WERI-Rb-1 (cell line): ENCODE measurements at places on chromosomes 4 and X.

DNA sequence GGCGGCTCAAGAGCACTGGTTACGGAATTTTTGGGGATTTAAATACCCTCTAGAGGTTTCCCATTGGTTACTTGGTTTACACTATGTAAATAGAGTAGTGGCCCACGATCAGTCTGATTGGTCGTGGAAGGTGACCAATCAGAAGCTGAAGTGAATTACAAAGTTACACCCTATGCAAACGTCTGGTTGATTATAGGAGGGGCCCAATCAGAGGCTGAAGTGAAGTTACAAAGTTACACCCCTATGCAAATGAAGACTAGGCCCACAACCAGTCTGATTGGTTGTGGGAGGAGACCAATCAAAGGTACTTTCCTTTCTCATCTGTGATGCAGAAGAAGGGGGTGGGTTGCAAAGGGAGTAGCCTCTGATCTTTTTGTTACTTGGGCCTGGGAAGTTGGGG is 45.1 kb upstream of the HSD17B10 start:
- DNase-seq: no peak

- DNase-seq: no peak
These were observed 74.4 kb downstream of the SLC9B1 start for GRCh38 chr4:102945066-102945465.

GRCh38 chr4:94504545-94504944 is 52.8 kb downstream of the PDLIM5 start:
- DNase-seq: no peak

DNA sequence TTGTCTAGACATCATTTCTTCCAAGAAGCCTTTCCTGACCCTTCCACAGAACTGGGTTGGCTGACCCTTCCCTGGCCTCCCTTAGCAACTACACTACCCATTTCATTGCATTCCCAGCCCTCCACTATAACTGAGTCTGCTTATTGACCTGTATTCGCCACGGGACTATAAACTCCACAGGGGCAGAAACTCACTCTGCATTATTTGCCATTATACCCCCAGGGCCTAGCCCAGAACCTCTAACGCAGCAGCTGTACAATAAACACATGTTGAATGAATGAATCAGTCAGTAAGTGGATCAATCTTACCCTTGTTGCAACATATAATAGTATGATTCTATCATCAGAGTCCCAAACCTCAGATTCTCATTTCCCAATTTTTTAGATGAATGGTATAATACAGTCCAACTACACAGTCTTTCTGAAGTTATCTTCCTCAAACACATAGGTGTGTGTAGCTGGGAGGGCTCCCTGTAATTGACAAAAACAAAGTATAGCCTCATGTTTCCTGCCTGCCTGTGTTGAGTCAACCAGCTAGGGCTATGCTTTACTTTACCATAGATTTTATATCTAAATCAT is 209.3 kb downstream of the CHIC2 start:
- no peak for DNase-seq

- DNase-seq: no peak
These were observed 81.0 kb upstream of the ADRA2C start for GRCh38 chr4:3685081-3685645.

- no peak for DNase-seq
These were observed at the start of gene EGFL6 for GRCh38 chrX:13569479-13570260. TSS of gene EGFL6 (plus strand) at chrX:13569601. CDS start at chrX:13569862, 261 bp downstream.

DNA sequence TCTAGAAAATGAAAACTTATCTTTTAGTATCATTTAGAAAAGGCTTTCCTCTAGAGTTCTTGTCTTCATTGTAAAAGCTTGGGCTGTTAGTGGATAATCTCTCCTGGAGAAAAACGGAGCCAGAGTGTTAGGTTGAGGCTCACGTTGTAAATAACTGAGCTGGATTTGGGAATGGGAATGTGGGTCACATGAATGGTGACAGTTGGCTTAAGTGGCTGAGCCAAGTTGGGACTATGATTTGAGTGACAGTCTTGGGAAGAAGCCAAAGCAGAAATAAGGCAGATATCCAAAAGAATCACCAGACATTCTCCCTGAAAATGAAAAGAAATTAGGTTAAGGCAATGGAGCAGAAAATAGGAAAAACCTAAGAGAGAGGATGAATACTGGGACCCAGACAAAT is 33.6 kb upstream of the PDGFC start:
- DNase-seq: no peak

DNA sequence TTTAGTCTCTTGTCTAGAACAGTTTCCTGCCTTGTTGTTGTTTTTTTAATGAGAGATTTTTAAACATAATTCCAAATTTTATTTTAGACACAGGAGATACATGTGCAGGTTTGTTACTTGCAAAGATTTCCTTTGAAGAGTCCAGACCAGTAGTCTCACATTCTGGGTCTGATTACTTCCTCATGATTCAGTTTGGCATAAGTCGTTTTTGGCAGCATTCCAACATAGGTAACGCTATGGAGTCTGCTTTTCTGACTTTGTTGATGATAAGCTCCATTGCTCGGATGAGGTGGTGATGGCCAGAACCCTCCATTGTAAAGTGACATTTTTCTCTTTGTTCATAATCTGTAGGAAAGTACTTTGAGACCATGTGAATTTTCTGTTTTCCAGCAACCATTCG is 74.7 kb downstream of the CLCN4 start:
- DNase-seq: no peak

DNA sequence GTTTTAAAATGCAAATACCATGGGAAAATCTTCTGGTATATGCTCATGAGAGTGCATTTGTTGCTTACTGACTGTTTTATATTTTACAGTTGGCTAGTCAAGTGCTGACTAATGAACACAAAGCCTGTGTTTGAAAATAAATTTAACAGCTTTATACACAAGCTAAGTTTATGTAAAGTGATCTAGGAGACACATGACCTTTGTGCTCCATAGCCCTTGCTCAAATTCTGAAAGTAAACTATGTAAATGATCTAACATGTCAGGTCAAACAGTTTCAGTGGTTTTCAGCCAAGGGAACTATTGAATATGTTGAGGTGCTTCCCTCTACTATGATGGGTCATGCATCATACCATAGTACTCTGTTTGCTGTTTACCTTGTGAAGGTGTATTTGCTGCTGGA is 36.7 kb downstream of the DIAPH2 start:
- DNase-seq: no peak
